ENCODE measurements at places on chromosomes 2 and 18.

DNA sequence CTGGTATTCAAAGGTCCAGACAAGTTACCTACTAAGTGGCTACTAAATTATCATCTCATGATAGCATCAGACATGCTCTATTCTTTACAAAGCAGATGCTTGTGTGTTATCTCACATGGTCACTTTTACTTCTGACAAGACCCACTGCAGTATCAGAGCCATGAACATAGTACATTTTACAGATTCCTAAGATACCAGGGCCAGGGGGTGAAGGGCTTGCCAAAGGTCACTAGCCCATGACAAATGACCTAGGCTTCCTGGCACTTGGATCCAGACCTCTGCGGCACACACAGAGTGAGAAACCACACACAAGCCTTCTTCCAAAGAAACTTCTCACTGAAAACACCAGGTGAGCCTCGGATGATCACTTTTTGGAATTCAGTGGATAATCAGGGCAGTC, 446.8 kb downstream of the EIPR1 start:
- no peak for DNase-seq

GRCh38 chr18:61549889-61550288, 216.7 kb downstream of the CDH20 start:
- no peak for DNase-seq

GRCh38 chr2:157894694-157895435, 18.7 kb upstream of the ACVR1 start:
- no peak for DNase-seq

DNA sequence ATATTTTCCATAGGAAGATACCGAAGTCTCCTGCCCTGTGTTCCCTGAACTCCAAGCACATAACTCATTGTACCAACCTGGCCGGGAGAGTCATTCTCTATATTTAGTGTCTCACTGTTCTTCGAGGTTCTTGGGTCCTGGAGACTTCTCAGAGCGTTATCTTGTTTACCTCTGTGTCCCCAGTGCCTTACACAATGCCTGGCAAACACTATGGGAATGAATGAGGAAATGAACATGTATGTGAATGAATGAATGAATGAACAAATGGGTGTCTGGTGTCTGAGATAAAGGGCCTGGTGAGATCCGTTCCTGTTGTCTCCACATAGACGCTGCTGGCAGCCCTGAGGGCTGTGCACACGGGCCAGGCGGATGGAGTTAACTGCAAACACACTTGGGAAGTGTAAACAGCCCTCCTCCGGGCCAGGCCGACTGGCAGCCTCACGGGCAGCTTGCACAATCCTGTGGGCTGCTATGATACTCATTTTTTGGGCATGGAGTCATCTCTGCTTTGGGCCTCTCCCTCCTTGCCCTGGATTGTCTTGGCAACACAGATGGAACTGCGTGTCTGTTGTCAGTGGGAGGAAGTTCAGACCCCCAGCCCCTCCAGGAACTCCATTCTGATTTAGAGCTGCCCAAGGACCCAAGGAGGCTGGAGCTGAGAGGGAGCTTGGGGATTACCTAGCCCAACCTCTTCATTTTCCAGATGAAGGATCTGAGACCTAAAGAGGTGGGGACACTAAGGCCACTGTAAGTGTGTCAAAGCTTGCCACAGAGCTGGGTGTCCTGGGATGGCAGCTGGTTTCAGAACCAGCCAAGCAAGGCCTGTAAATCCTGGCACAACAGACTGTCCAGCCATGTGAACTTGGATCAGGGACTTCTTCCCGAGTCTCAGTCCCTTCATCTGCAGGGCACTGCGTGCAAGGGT, 124.4 kb downstream of the INHBB start:
- DNase-seq = no peak

GRCh38 chr18:55515214-55515613, 72.8 kb downstream of the TCF4 start:
- DNase-seq = no peak

GRCh38 chr18:28120828-28121515, 56.0 kb downstream of the CDH2 start:
- no peak for DNase-seq

GRCh38 chr2:19021100-19021476, 337.3 kb downstream of the OSR1 start:
- DNase-seq = no peak

- DNase-seq = no peak
Measured at GRCh38 chr2:135555311-135555710, 24.0 kb downstream of the R3HDM1 start.

DNA sequence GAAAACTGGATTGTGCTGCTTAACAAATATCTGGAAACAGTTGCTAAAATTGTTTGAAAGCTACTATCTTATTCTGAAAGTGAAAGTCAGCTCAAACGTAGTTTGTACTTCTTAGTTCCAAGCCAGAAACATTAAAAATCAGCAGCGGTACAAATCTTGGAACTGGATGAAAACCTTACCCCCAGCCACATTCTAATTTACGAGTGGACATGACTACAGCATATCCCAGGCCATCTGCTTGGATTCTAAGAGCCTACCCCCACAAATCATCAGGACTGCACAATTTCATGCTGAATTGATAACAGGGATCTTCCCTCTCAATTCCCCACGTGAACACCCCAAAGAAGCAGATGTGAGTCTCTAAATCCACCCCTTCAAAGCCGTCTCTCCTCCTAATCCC, 158.7 kb upstream of the NCKAP5 start:
- DNase-seq = no peak

GRCh38 chr2:219334076-219334475, 1.5 kb upstream of the RESP18 start:
- no peak for DNase-seq

- DNase-seq = no peak
Measured at GRCh38 chr2:213336253-213336770, 52.0 kb downstream of the SPAG16 start.

- no peak for DNase-seq
Measured at GRCh38 chr2:148592791-148593190, 51.8 kb upstream of the EPC2 start.

- DNase-seq = no peak
Measured at GRCh38 chr2:205695460-205695991, 13.2 kb downstream of the NRP2 start.

GRCh38 chr2:641872-642815, 35.1 kb downstream of the TMEM18 start:
- no peak for DNase-seq

DNA sequence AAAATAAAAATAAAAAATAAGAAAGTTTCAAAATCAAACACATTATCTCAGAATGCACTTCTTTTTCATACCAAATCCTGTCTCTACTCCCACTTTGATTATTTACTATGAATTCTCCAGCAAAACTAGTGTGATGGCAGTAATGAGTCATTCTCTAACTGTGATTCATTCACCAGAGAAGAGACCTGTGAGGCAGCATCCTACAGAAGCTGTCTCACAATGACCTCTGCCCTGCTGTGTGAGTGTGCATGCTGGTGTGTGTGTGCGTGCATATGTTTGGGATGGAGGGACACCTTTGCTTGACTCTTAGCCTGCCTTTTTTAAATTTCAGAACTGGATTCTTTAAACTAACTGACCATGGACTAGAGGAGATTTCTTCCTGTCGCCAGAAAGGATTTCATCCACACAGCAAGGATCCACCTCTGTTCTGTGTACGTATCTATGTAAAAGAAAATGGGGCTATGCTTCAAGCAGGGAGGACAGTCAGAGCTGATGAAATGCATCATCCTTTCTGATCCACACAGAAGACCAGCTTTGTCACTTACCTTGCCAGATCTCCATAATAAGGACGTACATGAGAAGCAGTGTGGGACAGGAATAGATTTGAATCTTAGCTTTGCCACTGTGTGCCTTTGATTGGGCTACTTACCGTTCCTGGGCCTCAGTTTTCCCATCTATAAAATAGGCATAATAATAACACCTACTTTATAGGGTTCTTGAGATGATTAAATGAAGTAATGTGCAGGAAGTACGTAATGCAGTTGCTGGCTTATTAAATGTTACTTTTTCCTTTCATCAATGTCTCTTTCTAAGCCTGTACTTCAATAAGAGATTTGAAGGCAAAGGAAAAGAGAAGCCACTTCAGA, 31.2 kb downstream of the STAMBP start:
- DNase-seq = peak; percentile 39

DNA sequence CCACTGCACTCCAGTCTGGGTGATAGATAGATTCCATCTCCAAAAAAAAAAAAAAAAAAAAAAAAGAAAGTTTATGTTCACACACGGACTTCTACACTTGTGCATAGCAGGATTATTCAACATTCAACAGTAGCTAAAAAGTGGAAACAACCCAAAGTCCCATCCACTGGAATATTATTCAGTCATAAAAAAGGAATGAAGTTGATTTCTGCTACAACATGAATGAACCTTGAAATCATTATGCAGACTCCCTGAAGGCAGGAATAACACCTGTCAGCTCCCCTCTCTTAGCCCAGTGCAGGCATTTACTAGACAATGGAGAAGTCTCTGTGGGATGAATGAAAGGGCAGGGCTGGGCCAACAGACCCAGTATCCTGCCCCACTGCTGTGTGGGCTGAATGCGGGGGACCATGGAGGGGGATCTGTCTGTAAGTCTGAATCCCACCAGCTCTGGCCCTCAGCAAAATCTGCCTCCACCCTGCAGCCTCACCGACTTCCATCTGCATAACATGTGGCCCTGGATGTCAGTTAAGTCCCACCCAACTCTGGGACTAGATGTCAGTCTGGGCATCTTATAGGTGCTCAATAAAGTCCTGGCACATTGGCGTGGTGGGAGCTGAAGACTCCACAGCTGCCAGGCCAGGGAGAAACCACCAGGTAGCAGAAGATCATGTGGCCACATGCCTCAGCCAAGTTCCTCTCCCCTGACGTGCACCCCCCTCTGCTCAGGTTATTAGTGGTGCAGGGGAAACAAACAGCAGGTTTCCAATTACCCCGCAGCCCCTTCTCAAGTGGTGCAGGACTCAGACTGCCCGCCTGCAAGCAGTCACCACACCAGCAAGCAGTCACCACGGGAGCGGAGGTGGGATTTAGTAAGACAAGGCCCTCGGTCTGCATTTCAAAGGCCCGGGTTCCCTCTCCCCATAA, 8.9 kb downstream of the ZFP36L2 start:
- DNase-seq = no peak

GRCh38 chr2:67259556-67260342, 137.4 kb upstream of the ETAA1 start:
- no peak for DNase-seq

- no peak for DNase-seq
Measured at GRCh38 chr2:26161926-26162325, 11.0 kb upstream of the GAREM2 start.

DNA sequence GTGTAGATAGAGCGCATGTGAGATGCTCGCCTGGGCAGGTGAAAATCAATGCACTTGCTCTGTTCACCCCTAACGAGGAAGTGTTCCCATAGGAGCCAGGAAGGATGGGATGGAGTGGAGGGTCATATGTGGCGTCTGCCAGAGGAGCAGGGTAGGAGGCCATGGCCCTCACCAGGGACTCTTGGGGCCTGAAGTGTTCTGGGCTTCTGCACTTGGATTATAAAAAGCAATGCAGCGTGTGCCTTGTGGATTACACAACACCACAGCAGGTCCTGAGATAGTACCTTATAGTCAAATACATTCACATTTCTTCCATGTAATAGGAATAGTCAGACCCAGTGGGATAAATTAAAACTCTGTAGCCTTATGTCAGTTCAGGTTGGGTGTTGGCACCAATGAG, 100.1 kb downstream of the CABLES1 start:
- no peak for DNase-seq

DNA sequence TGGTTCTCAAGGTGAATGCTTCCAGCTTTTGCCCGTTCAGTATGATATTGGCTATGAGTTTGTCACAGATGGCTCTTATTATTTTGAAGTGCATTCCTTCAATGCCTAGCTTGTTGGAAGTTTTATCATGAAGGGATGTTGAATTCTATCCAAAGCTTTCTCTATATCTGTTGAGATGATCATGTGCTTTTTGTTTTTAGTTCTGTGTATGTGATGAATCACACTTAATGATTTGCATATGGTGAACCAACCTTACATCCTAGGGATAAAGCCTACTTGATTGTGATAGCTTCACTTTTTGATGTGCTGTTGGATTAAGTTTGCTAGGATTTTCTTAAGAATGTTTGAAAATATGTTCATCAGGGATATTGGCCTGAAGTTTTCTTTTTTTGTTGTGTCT, 112.1 kb downstream of the MBD2 start:
- DNase-seq = no peak

GRCh38 chr18:36527740-36528455, 230.4 kb downstream of the FHOD3 start:
- DNase-seq = no peak

DNA sequence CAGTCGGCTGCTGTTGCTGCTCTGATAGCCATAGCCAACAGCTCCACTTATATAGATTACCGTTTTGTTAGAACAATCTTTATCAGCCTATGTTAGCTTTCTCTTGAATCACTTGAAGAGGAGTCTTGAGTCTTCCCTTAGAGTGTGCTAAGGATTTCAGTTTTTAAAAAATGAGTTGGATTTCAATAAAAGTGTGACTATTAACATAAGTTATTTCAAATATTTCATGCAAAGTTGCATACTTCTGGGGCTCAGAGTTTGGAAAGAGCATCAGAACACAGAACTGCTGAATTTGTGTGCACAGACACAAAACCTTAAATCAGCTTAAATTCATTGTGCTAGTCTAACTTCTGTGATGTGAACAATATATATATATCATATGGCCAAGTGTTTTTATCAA, 174.7 kb downstream of the MTX2 start:
- DNase-seq = no peak

DNA sequence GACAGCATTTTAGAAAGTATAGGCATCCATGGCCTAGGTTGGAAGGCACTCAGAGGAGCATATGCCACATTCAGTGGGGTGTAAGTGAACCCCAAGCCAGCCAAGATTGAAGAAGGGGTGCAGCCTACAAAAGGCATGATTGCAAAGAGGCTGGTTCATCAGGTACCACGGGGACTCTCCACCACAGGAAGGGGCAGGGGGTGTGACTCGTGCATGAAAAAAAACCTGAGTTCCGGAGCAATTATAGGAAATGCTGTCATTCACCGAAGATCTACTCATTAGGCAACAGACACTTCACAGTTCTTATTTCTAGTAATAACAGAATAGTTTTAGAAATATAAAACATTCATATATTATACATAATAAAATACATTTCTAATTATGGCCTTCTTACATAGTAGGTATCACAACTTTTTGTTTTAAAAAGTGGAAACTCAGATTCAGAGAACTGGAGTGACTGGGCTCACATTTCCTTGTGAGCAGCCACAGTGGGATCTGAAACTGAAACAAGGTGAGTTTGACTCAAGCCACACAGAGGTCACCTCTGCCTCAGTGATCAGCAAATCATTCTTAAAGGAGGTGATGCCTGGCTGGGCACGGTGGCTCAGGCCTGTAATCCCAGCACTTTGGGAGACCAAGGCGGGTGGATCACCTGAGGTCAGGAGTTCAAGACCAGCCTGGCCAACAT, 188.4 kb upstream of the GYPC start:
- no peak for DNase-seq
